Kidney (tissue), 22 donors: ENCODE measurements at places on chromosomes 1 and 21. TPM values are rescaled to one million over a fixed set of nuclear protein-coding genes. Genes with fewer than 3 reads are reported as not detected.

MTARC2 gene
- 95.2 TPM for polyA plus RNA-seq

MT1HL1 gene
- not detected for polyA plus RNA-seq

HMGCS2 gene
- 163 TPM for polyA plus RNA-seq

CPLANE2 gene
- polyA plus RNA-seq, result 7.9 TPM

RIPPLY3 gene
- 0.26 TPM for polyA plus RNA-seq

NUAK2 gene
- 15.1 TPM for polyA plus RNA-seq

MAP3K7CL gene
- 5.4 TPM for polyA plus RNA-seq

IGFN1 gene
- polyA plus RNA-seq, result not detected

SLAMF8 gene
- polyA plus RNA-seq, result 1.8 TPM
